ENCODE measurements at places on chromosomes 4 and X. TPM values are rescaled to one million over a fixed set of nuclear protein-coding genes. Genes with fewer than 3 reads are reported as not detected.

Gene MAGED4
- 1.2 TPM for total RNA-seq

Gene USP17L12
- total RNA-seq = not detected

Gene SLC7A11
- 0.93 TPM for total RNA-seq

Gene SLC25A4
- total RNA-seq = 20.9 TPM

Gene VEGFD
- total RNA-seq = 8.2 TPM

Gene MEPE
- total RNA-seq = not detected

DNA sequence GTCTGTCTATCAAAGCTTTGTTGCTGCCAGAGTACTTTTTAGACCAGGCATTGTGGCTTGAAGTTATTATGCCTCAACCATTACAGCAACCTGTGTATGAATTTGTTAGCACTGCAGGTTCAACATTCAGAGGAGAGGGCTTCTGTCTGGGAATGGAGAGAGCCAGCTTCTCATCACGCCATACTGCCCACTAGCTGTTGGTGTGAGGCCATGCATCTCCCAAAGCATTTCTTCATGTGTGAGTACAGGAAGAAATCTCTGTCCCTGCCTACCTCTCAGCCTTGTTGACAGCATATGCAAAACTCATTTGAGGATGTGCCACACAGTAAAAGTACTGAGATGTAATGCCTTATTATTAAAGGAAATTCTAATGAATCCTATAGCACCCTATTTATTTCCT, 76.9 kb upstream of the PPARGC1A start:
- no peak for DNase-seq

DNA sequence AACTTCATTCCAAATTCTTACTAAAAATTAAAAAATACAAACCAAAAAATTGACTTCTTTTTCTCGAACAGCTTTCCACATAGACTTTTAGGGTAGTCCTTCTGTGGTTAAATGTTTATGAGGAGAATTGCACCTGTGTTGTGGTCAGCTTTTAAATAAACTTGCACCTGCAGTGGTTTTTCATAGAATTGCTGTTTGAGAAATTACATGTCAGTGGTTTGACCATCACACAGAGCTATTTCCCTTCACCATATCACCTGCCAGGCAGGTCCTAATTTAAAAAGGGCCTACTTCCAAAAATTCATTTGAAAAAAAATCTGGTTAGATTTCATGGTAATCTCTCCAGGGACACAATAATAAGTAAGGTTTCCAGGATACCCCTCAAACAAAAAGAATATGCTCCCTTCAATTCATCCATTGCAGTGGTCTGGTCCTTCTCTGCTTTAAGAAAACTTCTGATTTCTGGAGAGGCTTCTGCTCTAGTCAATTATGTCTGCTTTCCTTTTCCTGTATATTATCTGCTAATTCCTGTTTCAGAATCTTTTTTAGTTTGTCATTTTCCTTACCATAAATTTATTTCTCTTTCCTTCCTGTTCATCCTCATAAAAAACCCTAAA, 9.8 kb upstream of the UTP3 start:
- DNase-seq = no peak

DNA sequence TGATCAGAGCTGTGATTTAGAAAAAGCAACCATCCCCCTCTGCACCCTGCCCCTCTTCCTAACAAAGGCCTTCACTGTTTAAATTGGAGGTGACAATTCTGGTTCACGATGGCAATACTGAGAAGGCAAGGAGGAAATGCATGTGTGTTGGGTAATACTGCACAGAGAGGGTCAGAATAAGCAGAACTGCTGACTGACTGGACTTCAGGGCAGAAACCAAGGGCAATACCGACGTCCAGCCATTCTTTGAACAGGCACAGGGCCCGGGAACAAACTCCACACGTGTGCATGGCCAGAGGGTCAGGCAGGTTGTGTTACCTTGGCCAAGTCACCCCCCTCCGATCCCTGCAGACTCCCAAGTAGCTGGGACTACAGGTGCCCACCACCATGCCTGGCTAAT, 6.0 kb downstream of the ACSL1 start:
- no peak for DNase-seq

- no peak for DNase-seq
These were observed 308.2 kb downstream of the KLHL13 start for GRCh38 chrX:117808426-117808825.

GRCh38 chr4:22850630-22851029, 157.9 kb downstream of the GBA3 start:
- no peak for DNase-seq

- no peak for DNase-seq
These were observed 199.7 kb downstream of the HS6ST2 start for GRCh38 chrX:132758759-132759158.

DNA sequence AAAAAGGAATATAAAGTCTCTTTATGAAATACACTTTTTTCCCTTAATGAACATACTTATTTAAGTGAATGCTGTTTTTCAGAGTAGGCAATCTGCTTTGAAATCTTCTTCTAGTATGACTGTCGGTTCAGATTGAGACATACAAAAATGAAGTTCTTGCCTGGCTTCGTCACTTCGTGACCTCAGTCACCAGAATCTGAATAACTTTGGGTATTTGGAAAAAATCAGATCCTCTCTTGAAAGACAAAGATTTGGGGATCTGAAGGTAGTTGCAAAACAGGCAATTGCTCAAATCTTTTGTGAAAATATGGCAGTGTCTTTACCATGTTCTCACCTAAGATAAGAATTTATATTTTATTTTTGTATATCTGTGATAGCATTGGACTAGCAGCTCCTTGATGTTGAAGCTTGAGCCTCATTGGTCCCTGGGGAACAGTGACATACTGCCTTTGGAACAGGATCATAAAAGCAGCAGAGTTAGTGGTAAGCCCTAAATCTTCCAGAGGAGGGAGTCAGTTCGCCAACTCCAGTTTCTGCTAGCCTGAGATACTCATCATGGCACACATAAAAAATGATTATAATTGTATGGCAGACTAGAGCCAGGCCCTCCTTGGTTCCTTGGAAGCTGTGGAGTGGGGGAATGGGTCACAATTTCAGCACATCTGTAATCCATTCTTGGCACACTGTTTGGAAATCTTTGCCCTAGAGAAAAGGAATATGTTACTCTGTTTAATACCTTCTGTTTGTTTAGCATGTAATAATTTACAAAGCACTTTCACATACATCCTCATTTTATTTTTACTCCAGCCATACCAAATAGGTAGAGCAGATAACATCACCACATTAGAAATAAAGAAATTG, 5.0 kb downstream of the ARFIP1 start:
- no peak for DNase-seq

DNA sequence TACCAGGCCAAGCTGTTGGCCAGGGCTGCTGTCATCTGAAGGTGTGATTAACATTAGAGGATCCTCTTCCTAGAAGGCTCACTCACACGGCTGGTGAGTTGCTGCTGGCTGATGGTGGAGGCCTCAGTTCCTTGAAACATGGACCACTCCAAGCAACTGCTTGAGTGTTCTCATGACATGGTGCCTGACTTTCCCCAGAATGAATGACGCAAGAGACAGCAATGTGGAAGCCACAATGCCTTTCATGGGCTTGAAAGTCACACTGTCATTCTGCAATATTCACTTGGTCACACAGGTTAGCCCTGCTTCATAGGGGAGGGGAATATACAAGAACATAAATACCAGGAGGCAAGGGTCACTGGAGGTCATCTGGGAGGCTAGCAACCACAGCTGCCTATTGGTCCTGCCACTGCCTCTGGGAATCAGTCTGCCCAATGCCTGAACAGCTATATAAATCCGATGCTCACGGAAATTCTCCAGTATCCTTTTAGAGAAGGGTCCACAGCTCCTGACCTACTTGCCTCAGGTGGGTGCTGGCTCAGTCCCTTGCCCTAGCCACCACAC, 97.1 kb upstream of the MAML3 start:
- no peak for DNase-seq

GRCh38 chr4:133775881-133776280, 425.7 kb downstream of the PABPC4L start:
- no peak for DNase-seq

GRCh38 chrX:100995469-100995868, 26.0 kb downstream of the ARL13A start:
- no peak for DNase-seq

GRCh38 chr4:105068516-105068915, 78.2 kb upstream of the TET2 start:
- DNase-seq = no peak

GRCh38 chrX:150508018-150508417, 60.4 kb upstream of the MTM1 start:
- DNase-seq = no peak

GRCh38 chr4:10079256-10079655, 37.3 kb downstream of the WDR1 start:
- peak; percentile 85 for DNase-seq

DNA sequence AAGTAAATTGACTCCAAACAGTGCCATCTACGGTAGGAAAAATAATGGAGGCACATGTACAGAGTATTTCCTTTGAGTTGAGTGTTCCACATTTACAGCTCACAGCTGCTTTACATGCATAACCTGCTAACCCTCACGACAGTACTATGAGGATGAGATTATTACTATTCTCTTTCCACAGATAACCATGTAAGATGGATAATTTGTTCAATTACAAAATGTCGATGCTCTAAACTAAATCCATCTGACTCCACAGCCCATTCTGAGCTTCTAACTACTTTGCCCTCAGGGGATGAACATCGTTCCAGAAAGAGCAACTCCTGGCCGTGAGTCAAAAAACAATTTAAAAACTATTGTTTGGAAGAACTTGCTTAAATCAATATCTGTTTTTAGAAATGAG, 330.4 kb upstream of the NWD2 start:
- DNase-seq = no peak

- no peak for DNase-seq
These were observed 572.0 kb downstream of the INPP4B start for GRCh38 chr4:142274137-142274536.

DNA sequence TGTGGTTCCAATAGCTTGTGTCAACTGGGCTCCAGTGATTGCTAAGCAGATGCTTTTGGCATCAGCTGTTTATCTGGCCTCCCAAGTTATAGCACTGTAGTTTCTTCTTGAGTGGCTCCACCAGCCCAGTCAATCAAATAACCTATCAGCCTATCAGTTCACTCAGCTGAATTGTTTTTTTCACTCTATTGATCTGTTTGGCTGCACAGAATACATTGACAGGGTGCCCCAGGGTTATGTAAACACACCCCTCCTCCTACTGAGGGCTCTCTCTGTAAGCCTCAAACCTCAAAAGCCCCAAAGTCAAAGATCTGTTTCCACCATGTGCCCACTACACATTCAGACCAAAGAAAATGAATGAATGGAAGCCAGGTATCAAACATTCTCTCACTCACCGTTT, 214.0 kb downstream of the HS6ST2 start:
- no peak for DNase-seq

GRCh38 chr4:56755901-56756300, 65.6 kb downstream of the SPINK2 start:
- DNase-seq = no peak

- DNase-seq = no peak
These were observed 74.9 kb downstream of the ADAMTS3 start for GRCh38 chr4:72494156-72494555.

GRCh38 chrX:93594780-93595179, 78.6 kb downstream of the NAP1L3 start:
- DNase-seq = no peak

DNA sequence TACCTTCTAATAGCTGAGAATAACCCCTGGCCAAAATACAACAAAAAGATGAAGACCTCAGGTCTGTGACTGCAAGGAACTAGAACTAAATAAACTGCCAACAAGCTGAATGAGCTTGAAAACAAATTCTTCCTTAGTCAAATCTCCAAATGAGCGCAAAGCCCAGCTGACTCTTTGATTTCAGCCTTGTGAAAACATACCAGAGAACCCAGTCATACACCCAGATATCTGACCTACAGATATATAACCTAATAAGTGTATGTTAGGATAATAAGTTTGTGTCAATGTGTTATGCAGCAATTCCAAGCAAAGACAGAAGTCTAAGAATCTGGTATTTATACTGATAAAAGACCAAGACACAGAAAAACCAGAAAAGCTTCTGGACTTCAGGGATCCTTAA, 38.0 kb upstream of the ADGRL3 start:
- no peak for DNase-seq

DNA sequence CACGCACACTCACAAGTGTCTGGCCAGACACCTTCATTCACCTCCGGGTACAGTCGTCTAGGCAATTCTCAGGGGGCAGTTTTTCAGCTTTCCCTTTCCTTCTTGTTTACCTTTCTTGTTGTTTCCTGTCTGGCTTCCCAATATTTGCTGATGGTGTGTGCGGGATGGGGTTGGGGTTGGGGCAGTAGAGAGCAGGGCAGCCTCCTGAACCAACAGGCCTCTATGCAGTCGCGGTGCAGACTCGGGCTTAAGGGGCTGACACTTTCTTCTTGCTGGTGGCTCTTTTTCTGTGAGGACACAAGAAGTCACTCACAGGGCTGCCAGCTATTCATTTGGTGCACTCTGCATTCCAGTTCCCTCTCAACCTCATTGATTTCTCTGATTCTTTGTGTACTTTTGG, 56.4 kb downstream of the NBDY start:
- DNase-seq = peak; percentile 28

GRCh38 chrX:39338583-39338982, 537.3 kb downstream of the MID1IP1 start:
- DNase-seq = no peak

GRCh38 chr4:71212216-71212615, 126.6 kb upstream of the SLC4A4 start:
- DNase-seq = no peak

GRCh38 chr4:8189551-8190466, 9.3 kb upstream of the SH3TC1 start:
- no peak for DNase-seq

DNA sequence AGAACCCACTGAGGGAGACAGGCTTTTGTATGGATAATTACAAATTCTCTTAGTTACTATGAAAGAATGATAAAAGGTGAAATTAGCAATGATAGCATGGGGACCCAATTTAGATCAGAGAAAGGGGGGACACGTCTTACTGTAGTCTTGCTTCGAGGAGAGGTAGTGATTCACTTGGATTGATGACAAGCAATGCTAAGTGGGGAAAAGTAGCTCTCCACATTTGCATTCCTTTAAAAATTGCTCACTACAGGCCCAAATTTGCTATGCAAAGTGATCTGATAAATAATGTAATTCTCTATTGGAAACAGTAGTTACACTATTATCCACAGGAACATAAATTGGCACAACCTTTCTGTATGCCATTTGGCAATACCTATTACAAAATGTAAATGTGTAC, 42.5 kb upstream of the MAP3K15 start:
- no peak for DNase-seq

GRCh38 chrX:2311501-2311900, 189.3 kb downstream of the DHRSX start:
- no peak for DNase-seq
